ENCODE measurements at places on chromosomes 6 and 20.

GRCh38 chr6:13848522-13849150 is 34.3 kb upstream of the MCUR1 start:
- DNase-seq = no peak

DNA sequence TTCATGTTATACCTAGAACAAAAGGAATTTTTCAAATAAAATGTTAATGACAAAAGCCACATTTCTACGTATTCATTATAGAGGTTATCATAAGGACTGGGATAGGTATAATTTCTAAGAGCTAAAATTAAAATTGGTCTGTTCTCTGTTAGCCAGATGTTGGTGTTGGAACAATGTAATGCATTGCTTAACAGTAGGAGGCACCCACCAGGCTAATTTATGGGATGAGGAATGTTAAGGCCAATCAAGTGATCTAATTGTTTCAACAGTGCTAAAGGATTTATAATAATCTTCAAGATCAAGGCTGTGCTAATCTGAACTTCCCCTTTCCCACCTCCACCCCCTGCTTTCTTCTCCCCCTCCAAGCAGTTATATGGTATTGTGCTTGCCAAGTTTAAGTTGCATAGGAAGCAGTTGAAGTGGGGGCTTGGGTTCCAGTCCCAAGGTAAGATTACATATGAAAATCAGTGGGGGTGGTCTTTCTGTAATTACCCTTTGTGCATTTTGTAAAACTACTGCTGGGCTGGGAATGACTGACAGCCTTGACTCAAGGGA is 89.2 kb upstream of the BACH2 start:
- no peak for DNase-seq

GRCh38 chr20:15265581-15266309 is 928.3 kb upstream of the FLRT3 start:
- DNase-seq = no peak

GRCh38 chr20:59988141-59988540 is 29.9 kb downstream of the CDH26 start:
- DNase-seq = no peak

GRCh38 chr20:36824142-36824940 is 50.8 kb upstream of the DSN1 start:
- no peak for DNase-seq

- DNase-seq = no peak
These were observed 374.7 kb downstream of the ZFAND3 start for GRCh38 chr6:38194282-38194572.

DNA sequence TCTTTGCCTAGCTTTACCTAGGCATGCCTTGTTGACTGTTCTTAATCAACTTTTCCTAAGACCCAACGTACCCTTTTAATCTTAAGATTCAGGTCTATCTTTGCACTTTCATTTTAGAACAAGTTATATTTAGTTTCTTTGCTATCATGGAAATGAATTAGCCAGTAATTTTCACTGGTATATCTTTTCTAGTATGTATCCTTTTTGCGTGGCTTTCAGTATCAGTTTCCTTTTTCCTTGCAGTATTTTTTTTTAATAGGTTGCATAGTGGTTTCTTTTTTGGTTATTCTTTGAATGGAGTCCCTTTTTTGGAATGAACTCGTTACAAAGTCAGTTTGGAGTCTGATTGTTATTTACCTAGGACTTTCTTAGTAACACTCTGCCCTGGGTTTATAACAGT is 7.3 kb downstream of the ANKEF1 start:
- DNase-seq = no peak

GRCh38 chr6:148288541-148288940 is 54.1 kb upstream of the SASH1 start:
- no peak for DNase-seq

DNA sequence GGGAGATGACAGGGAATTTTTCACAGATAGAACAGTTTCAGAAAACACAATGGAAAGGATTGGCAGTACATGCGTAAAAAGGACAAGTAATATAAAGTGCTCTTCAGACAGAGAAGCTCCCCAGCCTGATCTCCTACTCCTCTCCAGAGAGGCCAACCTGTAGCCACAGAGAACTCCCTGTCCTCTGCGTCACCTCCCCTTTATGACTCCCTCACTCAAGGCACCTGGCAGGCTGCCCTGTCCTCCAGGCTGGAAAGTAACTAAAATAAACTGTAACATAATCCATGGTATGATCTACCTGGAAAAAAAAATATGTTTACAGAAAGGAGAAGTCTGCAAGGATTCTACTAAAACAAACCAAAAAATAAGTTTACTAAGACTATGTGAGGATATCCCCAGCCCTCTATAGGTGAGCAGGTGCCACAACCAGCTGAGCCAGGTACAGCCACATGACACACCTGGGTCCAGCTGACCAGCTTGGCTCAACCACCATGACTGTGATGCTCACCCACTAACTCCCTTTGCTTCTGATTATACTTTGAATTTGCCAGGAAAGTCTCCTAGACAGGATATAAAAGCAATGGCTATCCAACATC is 29.2 kb downstream of the MBOAT1 start:
- no peak for DNase-seq

DNA sequence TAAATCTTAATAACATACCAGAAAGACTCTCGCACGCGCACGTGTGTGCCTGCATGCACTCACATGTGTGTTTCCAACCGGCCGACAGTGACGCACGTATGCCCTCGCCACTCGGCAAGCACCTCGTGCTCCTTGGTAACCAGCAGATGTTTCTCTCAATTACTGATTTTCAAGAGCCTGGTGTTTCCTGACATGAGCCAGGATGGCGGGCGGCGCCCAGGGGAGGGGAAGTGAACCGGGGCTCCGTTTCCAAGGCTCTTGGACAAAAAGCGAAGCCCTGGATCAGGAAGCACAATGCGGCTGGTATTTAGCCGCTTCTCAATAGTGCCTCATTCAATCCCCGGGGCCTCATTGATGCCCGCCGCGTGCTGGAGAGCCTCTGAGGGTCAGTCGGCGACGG is 37.7 kb downstream of the PMEPA1 start:
- peak; percentile 87 for DNase-seq

DNA sequence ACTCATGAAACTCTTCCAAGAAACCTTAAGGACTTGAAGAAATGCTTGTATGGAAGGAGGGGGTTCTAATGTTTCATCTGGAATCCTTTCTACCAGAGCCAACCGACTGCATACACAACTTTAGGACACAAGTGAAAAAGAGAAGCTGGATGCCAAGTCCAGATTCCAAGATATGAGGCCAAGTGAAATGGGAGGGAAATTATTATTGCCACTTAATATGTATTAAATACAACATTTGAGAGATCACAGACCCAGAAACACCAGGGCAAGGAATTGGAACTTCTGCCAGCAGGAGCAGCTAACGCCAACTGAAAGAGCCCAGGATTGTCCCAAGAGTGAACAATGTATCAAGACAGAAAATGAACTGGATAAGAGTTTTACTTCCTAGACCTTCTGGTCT is 144.2 kb downstream of the ARHGAP18 start:
- no peak for DNase-seq

- DNase-seq = no peak
These were observed 407.4 kb upstream of the RGS17 start for GRCh38 chr6:153538491-153538890.

DNA sequence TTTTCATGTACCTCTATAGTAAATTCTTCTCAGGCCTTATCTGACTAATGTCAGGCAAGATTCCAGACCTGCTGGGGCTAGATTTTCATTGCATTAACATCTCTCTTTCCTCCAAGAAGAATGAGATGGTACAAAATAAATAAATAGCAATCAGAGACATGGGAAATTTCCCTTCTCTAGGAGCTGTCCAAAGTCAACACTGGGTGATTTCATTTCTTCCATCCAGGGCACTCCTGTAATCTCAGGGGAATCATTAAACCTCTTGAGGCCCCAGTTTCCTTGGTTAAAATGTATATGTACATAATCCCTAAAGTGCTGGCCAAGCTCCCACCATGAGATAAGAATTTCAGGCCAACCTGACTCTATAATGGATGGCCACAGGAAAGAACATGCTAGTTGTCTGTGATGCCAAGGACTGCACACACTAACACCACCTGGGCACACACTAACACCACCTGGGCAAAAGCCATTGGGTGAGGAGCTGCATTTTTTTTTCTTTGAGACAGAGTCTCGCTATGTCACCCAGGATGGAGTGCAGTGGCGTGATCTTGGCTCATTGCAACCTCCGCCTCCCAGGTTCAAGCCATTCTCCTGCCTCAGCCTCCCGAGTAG is 912 bp downstream of the IL17F start:
- DNase-seq = no peak

DNA sequence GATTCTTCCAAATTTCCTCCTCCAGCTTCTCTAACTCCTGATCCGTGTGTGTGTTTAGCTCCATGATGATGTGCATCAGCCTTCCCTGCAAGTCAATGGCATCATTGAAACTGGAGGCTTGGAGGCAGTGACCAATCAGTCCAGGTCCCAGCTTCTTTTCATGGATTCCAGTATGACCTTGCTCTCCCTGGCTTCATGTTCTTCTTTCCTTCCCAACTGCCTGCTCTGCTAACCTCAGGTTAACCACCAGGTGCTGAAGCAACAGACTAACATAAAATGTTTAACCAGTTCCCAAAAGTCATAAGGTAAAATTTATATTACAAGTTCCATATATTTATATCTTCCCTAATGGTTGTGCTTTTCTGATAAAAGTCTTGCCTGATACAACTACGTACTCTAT is 512.8 kb upstream of the EPHA7 start:
- no peak for DNase-seq

- DNase-seq = no peak
These were observed 20.4 kb downstream of the MTO1 start for GRCh38 chr6:73481969-73482368.

DNA sequence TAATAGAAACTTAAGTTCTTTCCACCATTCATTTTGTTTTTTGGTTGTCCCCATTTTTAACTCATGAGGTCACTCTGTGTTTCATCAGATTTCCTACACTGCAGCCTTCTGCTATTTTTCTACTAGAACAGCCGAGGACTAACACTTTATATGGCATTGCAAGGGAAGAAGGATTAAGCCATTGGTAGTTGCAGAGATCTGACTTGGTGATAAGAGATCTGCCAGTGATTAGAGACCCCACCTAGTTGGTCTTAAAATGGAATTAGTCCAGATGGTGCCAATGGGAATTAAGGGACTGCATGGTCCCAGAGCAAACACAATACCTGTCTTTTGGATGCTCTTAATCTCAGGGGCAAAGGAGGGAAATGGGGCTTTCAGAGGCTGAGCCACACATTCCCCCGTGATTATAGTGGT is 125.5 kb upstream of the TMEM170B start:
- DNase-seq = no peak

DNA sequence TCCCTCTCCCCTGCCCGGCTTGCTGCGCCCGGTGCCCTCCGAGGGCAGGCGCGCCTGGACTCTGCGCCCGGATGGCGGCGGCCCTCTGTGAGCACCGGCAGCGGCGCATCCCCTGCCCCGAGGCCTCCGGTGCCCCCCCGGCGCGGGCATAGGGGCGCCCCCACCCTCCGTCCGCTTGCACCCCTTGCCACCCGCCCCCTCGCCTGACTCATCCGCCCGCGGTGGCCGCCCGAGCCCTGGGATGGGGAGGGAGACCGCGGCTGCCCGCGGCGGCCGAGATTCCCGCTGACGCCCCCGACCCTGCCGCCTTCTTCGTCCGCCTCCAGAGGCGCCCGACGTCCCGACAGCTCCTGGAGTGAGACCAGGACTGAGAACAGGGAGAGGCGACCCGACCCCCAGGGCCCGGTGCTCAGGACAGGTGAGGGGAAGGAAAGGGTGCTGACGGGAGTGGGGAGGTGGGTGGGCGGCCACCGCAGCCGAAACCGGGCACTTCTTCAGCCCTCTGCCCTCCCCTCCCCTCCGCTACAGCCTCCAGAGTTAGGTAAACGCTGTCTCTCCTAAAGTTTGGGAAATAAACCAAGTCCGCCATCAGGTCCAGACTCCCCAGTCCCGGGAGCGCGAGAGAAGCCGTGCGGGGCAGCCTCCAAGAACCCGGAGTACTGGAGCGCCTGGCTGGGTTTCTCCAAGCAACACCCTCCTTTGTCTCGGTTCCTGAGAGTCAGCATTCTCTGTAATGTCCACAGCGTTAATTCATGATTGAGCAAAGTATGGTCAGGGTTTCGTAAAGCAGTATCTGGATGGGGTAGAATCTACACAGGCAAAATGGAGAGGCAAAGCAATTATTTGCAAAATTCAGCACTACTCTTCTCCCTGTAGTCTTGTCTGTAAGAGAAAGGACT is 539 bp downstream of the TMEM200A start:
- no peak for DNase-seq

GRCh38 chr20:44200371-44200770 is 10.2 kb downstream of the OSER1 start:
- DNase-seq = no peak

DNA sequence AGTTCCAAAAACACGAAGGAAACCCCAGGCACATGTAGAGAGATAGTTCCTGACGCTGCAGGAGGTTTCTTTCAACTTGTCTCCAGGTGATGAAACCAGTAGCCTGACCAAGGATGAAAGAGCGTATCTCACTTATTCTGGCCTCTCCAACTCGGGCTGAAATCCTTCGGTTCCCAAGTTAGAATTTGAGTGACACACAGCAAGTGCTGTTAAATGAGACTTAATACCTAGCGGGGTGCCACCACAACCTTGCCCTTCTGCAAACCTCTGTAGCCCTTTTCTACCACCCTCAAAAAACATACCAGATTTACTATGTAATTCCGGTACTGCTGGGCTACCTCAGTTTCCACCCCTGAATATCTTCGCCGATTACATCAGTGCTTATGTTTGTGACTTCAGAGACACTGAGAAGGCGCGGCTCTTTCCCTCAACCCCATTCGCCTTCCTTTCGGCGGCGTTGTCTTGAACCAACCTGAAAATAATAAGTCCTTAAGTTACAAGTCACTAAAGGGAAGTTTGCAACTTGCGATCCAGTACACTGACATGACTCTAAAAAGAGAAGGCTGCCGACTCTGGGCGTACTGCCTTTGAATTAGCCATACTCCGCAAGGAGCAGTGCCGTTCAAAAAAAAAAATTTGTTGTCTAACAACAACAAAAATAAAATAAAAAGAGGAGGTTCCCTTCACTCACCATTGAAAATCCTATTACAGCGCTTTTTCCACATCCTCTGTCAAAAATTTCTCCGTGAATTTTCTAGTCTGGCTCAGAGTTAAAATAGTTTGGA is 194.9 kb upstream of the ZNF184 start:
- no peak for DNase-seq

DNA sequence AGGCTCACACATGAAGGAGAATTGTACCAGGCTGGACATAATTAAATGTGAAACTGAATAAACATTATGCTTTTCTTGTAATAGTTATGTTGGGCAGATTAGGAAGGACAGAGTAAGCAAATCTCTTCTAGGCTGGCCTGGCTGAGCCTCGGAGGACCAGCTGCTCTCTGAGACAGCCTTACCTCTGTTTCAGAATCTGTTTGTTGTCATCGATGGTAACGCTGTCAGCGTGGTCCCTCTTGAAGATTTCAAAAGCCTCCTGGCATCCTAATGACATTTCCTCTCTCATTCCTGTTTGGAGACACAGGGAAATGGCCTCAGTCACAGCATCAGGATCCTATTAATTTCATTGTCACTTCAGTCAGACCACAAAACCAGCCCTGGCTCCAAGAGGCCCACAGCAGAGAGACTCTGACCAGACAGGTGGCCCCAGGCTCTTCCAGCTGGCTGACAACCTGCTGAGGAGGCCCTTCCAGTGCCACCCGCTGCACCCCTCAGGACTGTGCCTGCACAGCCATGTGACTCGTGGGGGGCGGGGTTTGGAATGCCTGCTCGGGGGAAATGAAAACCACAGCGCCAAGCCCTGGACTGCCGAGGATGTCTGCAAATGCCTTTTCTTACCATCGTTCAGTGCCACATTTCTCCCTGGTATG is 108.5 kb upstream of the KCNK16 start:
- peak; percentile 62 for DNase-seq
